HCT116 (cell line): ENCODE measurements at places on chromosomes 2 and 18.

DNA sequence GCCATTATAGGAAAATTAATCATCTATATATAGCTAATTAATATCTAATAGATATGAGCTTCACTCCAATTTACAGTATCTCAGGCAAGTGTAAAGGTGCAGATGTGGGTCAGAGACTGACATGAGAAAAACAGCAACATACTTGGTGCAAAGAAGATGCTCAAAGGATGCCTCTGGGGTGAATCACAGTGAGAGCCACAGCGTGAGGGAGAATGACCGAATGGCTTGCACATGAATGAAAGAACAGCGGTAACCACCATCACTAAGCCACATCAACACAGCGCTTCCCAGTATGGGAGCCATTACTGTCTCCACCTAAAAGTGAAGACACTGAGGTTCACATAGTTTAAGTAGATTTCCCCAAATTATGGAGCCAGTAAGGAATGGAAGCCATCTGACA, 423.4 kb upstream of the ID2 start:
- no peak for DNase-seq

DNA sequence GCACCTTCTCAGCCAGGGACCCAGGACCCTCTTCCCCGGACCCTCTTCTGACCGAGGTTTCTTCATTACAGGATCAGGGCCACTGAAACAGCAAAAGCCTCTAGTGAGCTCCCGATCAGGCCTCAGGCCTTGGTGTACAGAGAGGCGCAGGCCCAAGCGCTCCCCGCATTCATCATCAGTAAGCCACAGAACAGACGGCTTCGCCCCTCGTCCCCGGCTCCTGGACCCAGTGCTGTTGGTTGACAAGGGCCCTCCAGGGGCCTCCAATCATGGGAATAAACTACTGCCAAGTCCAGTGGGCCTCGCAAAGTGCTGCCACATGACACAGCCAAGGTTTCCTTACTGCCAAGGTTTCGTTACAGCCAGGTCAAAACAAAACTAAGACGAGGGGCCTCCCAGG, 111.4 kb downstream of the ZNF516 start:
- DNase-seq = no peak

GRCh38 chr2:71746946-71747501, 293.7 kb downstream of the DYSF start:
- no peak for DNase-seq

DNA sequence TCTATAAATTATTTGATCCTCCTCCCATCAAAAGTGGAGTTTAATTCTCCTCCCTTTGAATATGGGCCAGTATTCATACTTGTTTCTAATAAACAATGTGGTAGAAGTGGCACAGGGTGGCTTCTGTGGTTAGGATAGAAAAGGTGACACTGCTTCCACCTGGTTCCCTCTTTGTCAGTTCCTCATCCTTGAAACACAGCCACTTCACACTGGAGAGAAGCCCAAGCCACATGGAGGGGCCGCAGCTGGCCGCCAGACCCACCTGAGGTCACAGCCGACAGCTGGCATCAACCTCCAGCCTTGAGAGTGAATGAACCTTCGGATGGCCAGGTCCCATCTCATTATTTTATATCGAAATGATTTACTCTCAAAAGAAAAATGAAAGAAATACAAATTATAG, 27.5 kb upstream of the SLC66A3 start:
- no peak for DNase-seq

DNA sequence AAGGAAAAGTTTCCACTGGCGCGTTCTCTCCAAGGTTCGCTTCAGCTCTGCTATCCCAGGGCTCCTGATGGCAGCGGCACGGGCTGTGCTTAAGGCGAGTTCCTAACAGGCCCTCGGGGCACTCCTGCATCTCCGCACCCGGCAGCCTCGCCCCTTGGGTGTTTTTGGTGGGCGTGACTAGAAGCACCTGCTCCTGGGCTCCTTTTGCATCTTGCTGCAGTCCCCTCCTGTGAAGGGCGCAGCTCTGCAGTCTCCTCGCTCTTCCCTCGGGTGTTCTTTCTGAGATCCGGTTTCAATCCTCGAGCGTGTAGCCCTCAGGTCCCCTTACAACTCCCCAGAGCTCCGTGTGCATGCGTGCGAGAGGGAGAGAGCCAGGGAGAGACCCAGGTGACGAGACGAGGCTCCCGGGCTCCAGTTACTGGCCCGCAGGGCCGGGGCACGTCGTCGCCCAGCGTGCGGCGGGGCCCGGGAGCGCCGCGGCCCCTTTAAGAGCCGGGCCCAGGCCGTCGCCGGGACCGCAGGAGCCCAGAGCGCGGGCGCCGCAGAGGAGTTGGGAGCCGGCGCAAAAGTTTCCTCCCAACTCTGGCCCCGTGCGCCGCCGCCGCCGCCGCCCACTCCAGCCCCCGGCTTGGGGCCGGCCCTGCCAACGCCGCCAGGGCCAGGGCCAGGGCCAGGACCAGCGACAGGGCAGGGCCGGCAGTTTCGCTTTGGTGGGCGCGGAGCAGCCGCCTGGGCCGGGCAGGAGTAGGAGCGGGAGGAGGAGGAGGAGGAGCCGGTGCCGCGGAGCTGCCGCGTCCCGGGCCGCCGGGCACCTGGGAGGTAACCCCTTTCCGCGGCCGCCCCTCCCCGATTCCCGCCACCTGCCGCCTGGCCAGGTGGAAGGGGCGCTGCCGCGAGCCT, at the start of gene PARD3B:
TSS of gene PARD3B (plus strand) at position 515 of the 900 bp plus-strand sequence. CDS start 525 bp downstream, outside the sequence.
- peak; percentile 18 for DNase-seq

DNA sequence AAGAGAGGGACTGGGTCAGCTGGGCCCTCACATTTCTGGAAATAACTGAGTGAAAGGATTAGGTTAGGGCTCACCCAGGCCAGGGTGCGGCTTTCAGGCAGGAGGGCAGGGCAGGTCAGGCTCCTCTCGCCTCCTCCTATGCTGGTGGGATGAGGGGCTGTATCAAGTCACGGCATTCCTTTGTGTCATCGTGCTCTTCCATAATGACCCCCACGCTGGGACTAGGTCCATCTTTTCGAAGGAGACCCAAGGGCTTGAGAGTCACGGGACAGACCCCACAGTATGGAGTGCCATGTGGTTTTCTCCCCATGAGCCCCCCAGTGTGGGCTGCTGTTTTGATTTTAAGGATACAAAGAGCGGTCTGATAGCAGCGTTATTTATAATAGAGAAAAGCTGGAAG, 137.8 kb upstream of the COPS8 start:
- DNase-seq = no peak

DNA sequence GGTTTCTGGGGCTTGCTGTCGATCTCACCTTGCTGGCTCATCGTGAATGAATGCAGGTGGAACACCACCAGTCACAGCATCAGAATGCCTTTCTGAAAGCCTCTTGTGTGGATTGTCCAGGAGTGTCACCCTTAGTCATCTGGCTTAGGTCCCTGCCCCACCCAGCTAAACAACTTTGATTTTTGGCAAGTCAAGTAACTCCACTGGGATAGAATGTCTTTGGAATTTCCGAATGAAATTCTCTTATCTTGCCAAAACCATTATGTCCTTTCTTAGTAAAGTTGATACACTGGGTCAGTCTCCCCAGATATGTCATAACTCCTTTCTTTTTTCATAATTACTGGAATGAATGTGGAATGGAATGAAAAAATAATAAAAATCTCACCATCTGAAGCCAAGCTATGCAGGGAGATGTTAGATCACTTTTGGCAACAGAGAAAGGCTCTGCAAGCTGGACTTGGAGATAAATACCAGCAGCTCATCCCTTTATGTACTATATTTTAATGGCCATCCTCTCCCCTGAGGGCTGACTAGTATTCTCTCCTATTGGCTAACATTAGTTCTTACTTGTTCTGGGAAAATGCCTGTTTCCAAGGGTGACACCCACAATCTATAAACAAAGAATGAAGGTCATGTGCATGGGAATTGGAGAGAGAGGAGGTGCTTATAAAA, 35.4 kb downstream of the INSIG2 start:
- peak; percentile 97 for DNase-seq

GRCh38 chr2:108594982-108595464, 60.8 kb downstream of the LIMS1 start:
- DNase-seq = no peak

GRCh38 chr2:129801575-129801974, 177.9 kb upstream of the RAB6C start:
- DNase-seq = no peak

DNA sequence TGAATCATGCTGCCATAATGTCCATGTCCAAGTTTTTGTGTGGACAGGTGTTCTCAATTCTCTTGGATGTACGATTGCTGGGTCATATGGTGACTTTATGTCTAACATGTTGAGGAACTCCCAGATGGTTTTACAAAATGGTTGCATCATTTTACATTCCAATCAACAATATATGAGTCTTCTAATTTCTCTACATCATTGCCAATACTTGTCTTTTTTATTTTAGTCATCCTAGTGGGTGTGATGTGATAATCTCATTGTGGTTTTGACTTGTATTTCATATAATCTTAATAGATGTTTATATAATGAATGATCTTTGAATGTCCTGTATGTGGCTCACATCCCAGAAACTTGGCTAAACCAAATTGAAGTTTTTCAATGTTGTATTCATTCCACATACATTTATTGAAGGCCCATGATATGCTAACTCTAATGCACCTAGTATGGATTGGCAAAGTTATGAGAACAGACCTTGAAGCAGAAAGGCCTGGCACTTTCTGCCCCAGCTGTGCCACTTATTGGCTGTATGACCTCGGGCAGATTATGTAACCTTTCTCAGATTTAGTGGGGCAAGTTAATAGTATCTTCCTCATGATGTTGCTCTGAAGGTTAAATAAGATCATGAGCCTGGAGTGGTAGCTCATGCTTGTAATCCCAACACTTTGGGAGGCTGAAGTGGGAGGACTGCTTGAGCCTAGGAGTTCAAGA, 205.4 kb downstream of the RAB3GAP1 start:
- no peak for DNase-seq

GRCh38 chr2:128585706-128586105, 267.0 kb upstream of the HS6ST1 start:
- DNase-seq = no peak

DNA sequence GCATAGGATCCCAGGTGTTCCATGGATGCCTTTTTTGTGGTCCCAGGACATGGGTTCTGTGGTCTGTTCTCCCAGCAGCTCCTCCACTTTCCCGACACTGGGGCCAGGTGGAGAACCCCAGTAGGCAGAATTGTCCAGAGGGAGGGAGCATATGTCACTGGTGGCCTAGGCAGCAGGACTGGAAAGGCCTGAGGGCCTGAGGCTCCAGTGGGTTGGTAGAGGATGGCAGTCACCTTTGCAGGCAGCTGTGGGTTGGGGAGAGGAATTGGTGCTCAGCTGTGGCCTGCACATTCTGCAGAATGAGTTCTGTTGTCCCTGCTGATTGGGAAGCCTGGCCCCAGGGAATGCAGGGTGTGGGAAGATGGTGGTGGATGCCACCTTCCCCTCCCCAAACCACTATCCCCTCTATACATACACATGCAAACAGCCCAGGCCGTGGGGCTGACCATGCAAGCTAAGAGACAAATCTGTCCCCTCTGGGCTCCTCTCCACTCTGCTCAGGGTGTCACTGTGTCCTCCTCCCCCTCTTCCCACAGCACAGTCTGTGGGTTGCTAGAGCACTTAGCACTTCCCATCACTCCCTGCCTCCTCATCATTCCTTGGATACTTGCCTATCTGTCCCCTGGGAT, 11.4 kb downstream of the CTIF start:
- no peak for DNase-seq

- DNase-seq = no peak
Measured at GRCh38 chr18:3055186-3055728, 42.3 kb upstream of the LPIN2 start.

- DNase-seq = peak; percentile 73
Measured at GRCh38 chr18:79570266-79571201, 109.1 kb upstream of the CTDP1 start.

GRCh38 chr2:39325966-39326365, 82.2 kb upstream of the CDKL4 start:
- DNase-seq = no peak

DNA sequence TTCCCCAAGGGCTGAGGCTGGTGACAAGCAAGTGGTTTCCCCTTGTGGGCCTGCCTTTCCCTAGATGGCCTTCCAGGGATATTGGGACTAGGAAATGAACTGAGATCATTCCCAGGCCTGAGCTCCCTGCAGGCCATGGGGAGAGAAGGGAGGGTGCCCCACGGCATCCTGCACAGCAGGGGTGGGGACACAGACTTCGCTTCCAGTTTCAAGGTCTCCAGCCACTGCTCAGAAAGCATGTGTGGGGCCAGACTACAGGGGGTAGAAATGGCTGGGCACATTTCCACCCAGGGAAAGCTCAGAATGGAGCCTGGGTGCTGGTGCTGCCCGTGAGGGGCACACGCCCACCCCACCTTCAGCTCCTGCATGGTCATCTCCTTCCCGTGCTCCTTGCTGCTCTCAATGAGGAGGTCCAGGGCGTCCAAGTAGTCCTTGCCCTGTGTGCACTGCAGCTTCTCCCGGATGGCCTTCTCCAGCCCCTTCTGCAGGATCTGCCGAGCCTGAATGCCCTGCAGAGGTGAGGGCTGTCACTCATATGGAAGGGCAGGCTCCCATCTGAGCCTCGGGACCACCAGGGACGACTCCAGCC, 13.2 kb downstream of the CYP26B1 start:
- DNase-seq = no peak

- no peak for DNase-seq
Measured at GRCh38 chr18:28151434-28151833, 25.5 kb downstream of the CDH2 start.

GRCh38 chr2:178143481-178143880, 31.2 kb downstream of the RBM45 start:
- DNase-seq = no peak

DNA sequence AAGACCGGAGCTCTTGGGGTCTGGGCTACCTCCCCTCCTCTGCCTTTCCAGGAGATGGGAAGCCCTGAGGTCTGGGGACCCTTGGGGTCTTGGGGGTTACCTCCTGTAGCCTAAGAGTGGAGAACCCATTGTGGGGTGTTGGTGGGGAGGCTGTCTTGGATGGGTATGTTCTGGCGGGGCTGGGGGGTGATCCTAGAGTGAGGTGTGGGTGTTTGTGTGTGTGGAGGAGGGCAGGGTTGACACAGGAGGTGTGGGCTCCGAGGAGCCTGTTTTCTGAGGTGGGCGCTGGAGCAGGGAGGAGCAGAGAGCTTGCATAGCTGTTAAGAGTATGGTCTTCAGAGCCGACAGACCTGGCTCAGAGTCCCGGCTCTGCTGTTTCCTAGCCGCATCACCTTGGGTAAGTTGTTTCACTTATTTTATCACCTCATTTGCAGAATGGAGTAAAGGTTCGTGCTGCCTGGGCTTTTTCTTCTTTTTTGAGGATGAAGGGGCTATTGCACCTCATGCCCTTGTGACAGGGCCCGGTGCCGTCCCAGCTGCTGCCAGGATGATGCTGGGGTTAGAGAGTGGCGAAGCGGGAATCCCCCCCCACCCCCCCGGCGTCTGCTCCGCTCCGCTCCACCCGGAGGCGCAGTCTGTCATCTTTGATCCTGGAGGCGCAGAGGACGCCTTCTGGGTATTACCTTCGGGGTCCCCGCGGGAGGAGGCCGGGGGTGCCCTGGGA, 17.2 kb downstream of the TET3 start:
- DNase-seq = no peak

- no peak for DNase-seq
Measured at GRCh38 chr2:152046940-152047339, 51.9 kb downstream of the CACNB4 start.

DNA sequence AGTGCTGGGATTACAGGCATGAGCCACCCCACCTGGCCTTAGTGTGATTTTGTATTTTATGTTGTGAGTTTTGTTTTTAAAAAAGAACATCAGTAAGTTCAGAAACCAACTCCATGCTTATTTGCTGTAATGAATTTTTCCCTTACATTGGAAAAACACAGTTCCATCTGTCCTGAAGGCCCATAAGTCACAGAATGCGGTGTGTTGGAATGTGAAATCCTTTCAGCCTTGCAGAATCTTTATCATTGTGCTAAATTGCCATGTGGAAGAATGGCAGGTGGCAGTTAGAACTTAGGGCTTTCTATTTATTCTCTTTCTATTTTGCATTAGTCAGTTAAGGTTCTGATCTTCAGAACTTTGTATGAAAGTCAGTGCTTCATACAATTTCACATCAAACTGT, 52.6 kb downstream of the NEDD4L start:
- DNase-seq = no peak
